ENCODE measurements at places on chromosomes 5 and 9. TPM values are rescaled to one million over a fixed set of nuclear protein-coding genes. Genes with fewer than 3 reads are reported as not detected.

GPR151 gene
- not detected for total RNA-seq

MCIDAS gene
- not detected for total RNA-seq

PRRX2 gene
- total RNA-seq = 11.9 TPM

PIP5K1B gene
- total RNA-seq = not detected

AGXT2 gene
- not detected for total RNA-seq

ECM2 gene
- 39.1 TPM for total RNA-seq

NOXA1 gene
- 0.12 TPM for total RNA-seq

PKD2L2 gene
- total RNA-seq = not detected

MEGF10 gene
- total RNA-seq = 0.05 TPM

PCDHAC2 gene
- 0.12 TPM for total RNA-seq

GABBR2 gene
- not detected for total RNA-seq

F2RL2 gene
- 8.2 TPM for total RNA-seq

ANKRD31 gene
- total RNA-seq = 0.05 TPM

PGM5 gene
- total RNA-seq = 1.7 TPM

TAF1L gene
- not detected for total RNA-seq

GRM6 gene
- not detected for total RNA-seq

CDH9 gene
- not detected for total RNA-seq

SPINK7 gene
- total RNA-seq = not detected

SIL1 gene
- 41.3 TPM for total RNA-seq

TIFAB gene
- not detected for total RNA-seq

DEPDC1B gene
- total RNA-seq = 0.94 TPM

PCDHGB5 gene
- 32.0 TPM for total RNA-seq

NKD2 gene
- total RNA-seq = 13.9 TPM

Measured in cardiac ventricle fibroblast (primary cell).